NCI-H2227 treated with DMSO at 0.1 percent for 48 hours (cell line): ENCODE measurements at places on chromosomes 6 and 20.

- no peak for DNase-seq
Measured at GRCh38 chr20:62356589-62357186, 10.4 kb downstream of the LAMA5 start.

DNA sequence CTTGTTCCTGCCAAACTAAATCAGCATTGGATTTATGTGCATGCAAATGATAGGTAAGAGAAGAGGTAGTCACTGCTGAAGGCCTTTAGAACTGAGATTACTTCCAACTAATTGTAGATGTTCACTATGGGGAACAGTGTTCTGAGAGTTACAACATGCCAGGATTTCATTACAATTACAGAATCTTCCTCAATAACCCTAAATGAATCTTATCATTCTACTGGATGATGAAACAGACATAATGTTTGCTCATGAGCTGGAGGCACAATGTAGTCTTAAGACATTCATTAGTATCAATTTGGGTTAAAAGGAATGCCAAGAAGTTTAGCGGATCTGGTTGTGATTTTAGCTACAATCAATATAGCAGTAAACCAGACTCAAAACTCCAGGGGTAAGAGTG, 248.9 kb upstream of the THEMIS start:
- DNase-seq, result no peak

DNA sequence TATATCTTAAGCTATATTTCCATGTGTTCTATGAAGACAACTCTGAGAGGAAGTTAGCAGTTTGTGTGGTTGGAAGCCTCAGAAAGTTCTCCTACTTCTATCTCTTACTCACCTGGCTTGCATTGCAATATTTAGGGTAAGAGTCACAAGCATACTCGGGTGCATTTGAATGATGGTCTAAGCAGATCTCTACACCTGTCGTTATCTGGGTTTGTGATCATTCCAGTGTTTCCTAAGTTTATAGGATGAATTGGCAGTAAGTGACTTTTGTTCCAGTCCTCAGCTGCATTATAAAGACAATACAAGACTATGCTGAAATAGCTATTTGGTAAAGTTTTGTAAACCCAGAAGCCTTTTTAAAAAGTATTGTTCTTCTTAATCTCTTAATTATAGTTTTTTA, 36.9 kb downstream of the CBFA2T2 start:
- no peak for DNase-seq

- DNase-seq, result no peak
Measured at GRCh38 chr6:167913699-167914098, 83.8 kb upstream of the KIF25 start.

GRCh38 chr6:74256381-74256780, 560.4 kb downstream of the CD109 start:
- no peak for DNase-seq

- DNase-seq, result no peak
Measured at GRCh38 chr20:41006126-41006935, 22.3 kb upstream of the TOP1 start.

GRCh38 chr20:41003143-41003935, 25.3 kb upstream of the TOP1 start:
- DNase-seq, result no peak
